Thymus (tissue), 14 donors: ENCODE measurements at places on chromosomes 4 and X. TPM values are rescaled to one million over a fixed set of nuclear protein-coding genes. Genes with fewer than 3 reads are reported as not detected.

ADH1A gene
- total RNA-seq: 0.19 TPM

TMEM144 gene
- 2.5 TPM for total RNA-seq

GPR82 gene
- 0.61 TPM for total RNA-seq

ADGRG2 gene
- total RNA-seq: 11.9 TPM

FRMPD4 gene
- 0.05 TPM for total RNA-seq

MMRN1 gene
- 5.3 TPM for total RNA-seq

C4orf50 gene
- 0.66 TPM for total RNA-seq

AFAP1 gene
- 3.2 TPM for total RNA-seq

CXorf49 gene
- total RNA-seq: 2.2 TPM

DNA sequence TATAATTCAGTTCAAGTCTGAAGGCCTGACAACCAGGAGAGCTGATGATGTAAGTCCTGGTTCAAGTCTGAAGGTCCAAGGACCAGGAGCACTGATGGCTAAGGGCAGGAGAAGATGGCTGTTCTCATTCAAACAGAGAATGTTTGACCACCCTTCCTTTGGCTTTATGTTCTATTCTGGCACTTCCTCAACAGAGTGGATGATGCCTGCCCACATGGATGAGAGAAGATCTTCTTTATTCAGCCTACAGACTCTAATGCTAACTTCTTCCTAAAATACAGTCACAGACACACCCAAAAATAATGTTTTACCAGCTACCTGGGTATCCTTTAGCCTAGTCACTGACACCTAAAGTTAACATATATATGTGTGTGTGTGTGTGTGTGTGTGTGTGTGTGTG, 25.6 kb upstream of the IRF2 start:
- DNase-seq: no peak
- H3K4me1 ChIP-seq: peaks cover 16% of the 10 kb centered on the region
- H3K4me3 ChIP-seq: no peak overlapping the region
- H3K27me3 ChIP-seq: no peaks in the 10 kb centered on the region
- no peak overlapping the region for H3K27ac ChIP-seq
- H3K36me3 ChIP-seq: no peaks in the 10 kb centered on the region

GRCh38 chr4:74353858-74354257, 11.1 kb upstream of the EREG start:
- H3K4me1 ChIP-seq: no peaks in the 10 kb centered on the region
- no peak overlapping the region for H3K27ac ChIP-seq
- H3K27me3 ChIP-seq: no peaks in the 10 kb centered on the region
- no peak for DNase-seq

GRCh38 chr4:5126231-5126630, 75.0 kb downstream of the STK32B start:
- DNase-seq: no peak
- no peak overlapping the region for H3K4me3 ChIP-seq
- H3K4me1 ChIP-seq: no peaks in the 10 kb centered on the region
- no peak overlapping the region for H3K27ac ChIP-seq

DNA sequence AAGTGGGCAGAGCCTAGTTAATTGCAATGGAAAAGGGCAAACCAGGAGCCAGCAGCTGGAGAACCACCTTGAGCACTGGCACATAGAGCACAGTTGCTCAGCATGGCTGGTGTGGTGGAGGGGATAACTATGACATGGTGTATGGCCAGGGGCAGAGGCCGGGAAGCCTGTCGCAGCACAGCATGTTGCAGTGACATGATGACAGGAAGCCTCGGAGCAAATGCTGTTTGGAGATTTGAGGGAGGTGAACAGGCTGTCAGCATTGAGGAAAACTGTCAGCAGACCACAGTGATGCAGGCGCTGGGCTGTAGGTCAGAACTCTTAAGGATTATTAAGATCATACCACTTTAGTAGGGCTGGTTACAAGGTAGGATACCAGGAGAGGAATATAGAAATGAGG, 228.7 kb downstream of the CBR4 start:
- H3K27ac ChIP-seq: peak overlapping the region; percentile 32
- DNase-seq: no peak

GRCh38 chr4:88158489-88159228, at the start of gene ABCG2:
Gene ABCG2 (minus strand): TSS chr4:88158639. CDS start chr4:88139995, 18,644 bp downstream.
- peaks cover 3% of the 10 kb centered on the region for H3K4me1 ChIP-seq
- no peaks in the 10 kb centered on the region for H3K36me3 ChIP-seq
- DNase-seq: no peak
- peak within 1 kb of the TSS; percentile 56 for H3K4me3 ChIP-seq

GRCh38 chr4:96012687-96013086, 172.8 kb downstream of the PDHA2 start:
- no peaks in the 10 kb centered on the region for H3K36me3 ChIP-seq
- no peaks in the 10 kb centered on the region for H3K27me3 ChIP-seq
- H3K4me3 ChIP-seq: no peak overlapping the region
- H3K27ac ChIP-seq: no peak overlapping the region
- no peaks in the 10 kb centered on the region for H3K4me1 ChIP-seq

DNA sequence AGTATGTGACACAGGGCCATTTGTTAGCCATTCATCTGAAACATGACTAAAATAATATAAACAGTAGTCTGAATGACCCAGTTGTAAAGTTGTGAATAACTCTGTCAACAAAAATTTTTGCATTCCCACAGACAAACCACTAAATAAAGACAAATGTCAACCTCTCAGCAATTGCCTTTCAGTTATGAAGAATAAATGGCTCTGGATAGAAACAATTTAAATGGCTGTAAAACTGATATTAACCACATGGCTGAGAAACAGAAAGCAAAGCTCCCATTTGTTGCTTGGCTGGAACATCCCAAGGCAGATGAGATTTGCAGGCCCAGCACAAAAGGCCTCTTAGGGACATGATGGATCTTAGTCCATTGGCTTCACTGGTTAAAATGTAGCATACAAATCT, 296.3 kb downstream of the GALNTL6 start:
- no peaks in the 10 kb centered on the region for H3K4me1 ChIP-seq
- no peaks in the 10 kb centered on the region for H3K27me3 ChIP-seq
- H3K4me3 ChIP-seq: no peak overlapping the region
- no peaks in the 10 kb centered on the region for H3K36me3 ChIP-seq
- no peak for DNase-seq

GRCh38 chr4:83548151-83548905, 12.4 kb downstream of the GPAT3 start:
- H3K27me3 ChIP-seq: no peaks in the 10 kb centered on the region
- no peak overlapping the region for H3K27ac ChIP-seq
- DNase-seq: no peak
- no peaks in the 10 kb centered on the region for H3K36me3 ChIP-seq

DNA sequence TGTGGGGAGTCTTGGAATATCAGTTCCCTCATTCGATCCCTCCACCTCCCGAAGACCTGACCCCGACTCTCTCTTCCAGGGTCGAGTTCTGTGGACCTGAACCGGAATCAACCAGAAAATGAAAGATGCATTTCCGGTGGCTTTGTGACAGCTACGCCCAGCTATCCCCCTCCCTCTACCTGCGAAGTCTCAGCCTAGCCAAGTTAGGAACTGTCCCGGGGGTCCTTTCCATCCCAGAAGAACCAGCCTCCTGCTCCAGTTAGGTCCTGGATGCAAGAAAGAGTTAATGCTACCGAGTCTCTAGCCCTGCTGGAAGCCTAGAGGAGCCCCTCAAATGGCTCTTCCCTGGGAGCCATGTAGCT, 13.4 kb upstream of the ETDC start:
- no peaks in the 10 kb centered on the region for H3K4me1 ChIP-seq
- DNase-seq: no peak
- H3K36me3 ChIP-seq: peaks cover 2% of the 10 kb centered on the region
- H3K27ac ChIP-seq: no peak overlapping the region
- peak overlapping the region; percentile 47 for H3K4me3 ChIP-seq
- no peaks in the 10 kb centered on the region for H3K27me3 ChIP-seq

GRCh38 chr4:154985673-154986072, 204.6 kb downstream of the RBM46 start:
- H3K27ac ChIP-seq: no peak overlapping the region
- H3K4me1 ChIP-seq: no peaks in the 10 kb centered on the region
- H3K36me3 ChIP-seq: no peaks in the 10 kb centered on the region
- no peaks in the 10 kb centered on the region for H3K27me3 ChIP-seq

- H3K27ac ChIP-seq: no peak overlapping the region
- H3K4me1 ChIP-seq: peaks cover 3% of the 10 kb centered on the region
- no peak for DNase-seq
- no peaks in the 10 kb centered on the region for H3K27me3 ChIP-seq
- no peaks in the 10 kb centered on the region for H3K36me3 ChIP-seq
These were observed 12.4 kb upstream of the PJA1 start for GRCh38 chrX:69177511-69178162.

DNA sequence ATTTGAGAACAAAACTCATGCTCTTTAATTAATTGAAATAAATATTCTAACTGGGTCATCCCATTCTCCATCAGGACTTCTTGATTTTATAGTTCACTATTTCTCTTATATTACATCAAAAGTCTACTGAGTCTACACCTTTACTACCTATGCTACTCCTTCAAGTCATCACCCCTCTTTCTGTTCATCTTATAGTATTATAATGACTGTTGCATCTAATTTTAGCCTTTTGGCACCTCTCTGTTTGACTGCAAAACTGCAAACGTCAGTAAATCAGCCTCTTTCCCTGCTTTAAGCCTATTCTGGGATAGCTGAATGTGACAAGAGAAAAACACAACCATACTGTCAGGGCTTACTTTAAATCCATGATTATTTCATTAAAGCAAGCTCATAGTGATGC, 639.1 kb downstream of the GABRG1 start:
- H3K4me1 ChIP-seq: no peaks in the 10 kb centered on the region
- no peaks in the 10 kb centered on the region for H3K36me3 ChIP-seq
- DNase-seq: no peak
- H3K4me3 ChIP-seq: no peak overlapping the region
- no peak overlapping the region for H3K27ac ChIP-seq

DNA sequence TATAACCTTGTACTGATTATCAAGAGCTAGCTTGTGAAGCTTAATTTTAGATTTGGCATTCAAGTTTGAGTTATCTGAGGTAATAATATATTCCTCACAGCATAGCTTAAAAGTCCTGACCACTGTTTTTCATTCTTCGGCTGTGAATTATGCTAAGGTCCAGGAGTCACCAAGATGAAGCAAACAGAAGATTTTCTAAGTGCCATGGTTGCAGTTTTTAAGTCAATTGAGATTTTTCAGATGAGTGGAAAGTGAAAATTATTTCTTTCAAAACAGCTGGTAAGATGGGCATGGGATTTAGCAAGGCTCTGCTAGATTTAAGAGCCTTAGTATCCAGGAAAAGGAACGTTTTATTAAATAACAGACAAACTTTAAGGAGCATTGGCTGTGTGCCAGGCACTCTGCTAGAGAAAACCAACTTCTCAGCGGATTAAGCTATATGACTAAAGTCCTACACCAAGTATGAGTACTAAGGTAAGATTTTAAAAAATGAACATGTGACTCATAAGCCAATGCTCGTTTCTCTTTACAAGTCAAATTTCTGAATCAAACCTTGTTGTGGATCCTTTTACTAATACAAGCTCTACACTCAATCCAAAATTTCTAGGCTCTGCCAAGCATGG, 149.9 kb upstream of the IL15 start:
- no peaks in the 10 kb centered on the region for H3K4me1 ChIP-seq
- no peak overlapping the region for H3K4me3 ChIP-seq
- H3K27ac ChIP-seq: no peak overlapping the region
- DNase-seq: no peak
- no peaks in the 10 kb centered on the region for H3K36me3 ChIP-seq

DNA sequence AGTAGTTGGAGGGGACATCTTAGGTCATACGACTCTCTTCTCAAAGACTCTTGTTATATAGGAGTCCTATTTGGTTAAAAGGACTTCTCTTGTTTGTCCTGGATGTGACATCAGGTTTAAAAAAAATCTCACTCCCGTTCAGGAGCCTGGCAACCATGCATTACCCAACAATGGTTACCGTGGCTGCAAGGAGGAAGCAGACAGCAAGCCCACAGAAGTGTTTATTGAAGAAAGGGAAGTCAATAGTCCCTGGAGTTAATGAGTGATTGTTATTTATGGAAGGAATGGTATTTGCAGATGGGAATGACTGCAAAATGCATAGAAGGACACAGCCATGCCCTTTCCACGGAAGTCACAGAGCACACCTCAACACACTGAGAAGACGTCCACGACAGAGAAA, 75.9 kb upstream of the ENPP6 start:
- no peaks in the 10 kb centered on the region for H3K27me3 ChIP-seq
- no peaks in the 10 kb centered on the region for H3K36me3 ChIP-seq
- H3K4me1 ChIP-seq: peaks cover 5% of the 10 kb centered on the region
- no peak overlapping the region for H3K27ac ChIP-seq

DNA sequence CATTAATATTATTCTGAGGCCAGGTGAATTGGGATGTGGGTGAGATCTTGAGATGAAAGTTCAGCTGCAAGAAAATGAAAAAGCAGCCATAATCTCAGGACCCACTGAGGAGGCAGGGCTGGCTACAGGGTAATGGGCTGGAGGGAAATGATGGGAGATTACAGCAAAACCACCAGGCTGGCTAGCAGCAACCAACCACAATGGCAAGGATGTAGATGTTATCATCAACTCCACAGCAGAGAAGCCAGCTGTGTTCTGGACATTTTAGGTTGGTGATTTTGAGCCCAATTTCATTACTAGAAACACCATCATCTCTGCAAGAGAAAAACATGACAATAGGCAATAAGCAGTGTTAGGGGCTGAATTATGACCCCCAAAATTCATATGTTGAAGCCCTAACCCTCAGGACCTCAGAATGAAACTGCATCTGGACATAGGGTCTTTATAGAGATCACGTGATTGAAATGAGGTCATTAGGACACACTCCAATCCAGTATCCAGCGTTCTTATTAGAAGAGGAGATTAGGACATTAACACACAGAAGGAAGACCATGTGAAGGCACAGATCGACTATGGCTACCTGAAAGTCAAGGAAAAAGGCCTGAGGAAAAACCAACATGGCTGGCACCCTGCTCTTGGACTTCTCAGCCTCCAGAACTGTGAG, 139.8 kb upstream of the KIT start:
- no peaks in the 10 kb centered on the region for H3K27me3 ChIP-seq
- no peaks in the 10 kb centered on the region for H3K36me3 ChIP-seq
- H3K4me1 ChIP-seq: no peaks in the 10 kb centered on the region
- H3K27ac ChIP-seq: no peak overlapping the region

GRCh38 chrX:135509885-135510284, 10.6 kb upstream of the INTS6L start:
- no peak for DNase-seq
- no peak overlapping the region for H3K4me3 ChIP-seq
- H3K4me1 ChIP-seq: no peaks in the 10 kb centered on the region
- no peak overlapping the region for H3K27ac ChIP-seq
